SJSA1 (cell line): ENCODE measurements at places on chromosomes 7 and 10. TPM values are rescaled to one million over a fixed set of nuclear protein-coding genes. Genes with fewer than 3 reads are reported as not detected.

DNA sequence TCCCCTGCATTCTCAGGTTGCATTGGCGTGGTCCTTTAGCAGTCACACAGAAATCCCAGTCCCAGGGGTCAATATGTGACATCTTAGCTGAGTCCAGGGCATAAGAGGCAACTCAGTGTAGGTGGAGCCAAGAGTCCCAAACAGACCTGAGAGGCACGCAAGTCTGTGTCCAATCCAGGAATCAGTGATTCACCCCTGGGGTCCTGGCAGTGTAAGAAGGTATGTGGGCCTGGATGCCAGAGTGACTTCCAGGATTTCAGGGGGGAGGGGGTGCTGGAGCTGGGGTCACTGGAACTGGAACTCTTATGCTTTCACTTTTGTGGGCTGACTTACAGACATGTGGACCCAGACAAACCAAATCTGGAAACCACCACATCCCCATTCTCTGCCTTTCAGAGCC lies 26.8 kb downstream of the FRMPD2 start:
- H3K4me1 ChIP-seq, result no peaks in the 10 kb centered on the region
- H3K4me3 ChIP-seq, result no peak overlapping the region
- H3K36me3 ChIP-seq, result no peaks in the 10 kb centered on the region
- no peak for DNase-seq

DNA sequence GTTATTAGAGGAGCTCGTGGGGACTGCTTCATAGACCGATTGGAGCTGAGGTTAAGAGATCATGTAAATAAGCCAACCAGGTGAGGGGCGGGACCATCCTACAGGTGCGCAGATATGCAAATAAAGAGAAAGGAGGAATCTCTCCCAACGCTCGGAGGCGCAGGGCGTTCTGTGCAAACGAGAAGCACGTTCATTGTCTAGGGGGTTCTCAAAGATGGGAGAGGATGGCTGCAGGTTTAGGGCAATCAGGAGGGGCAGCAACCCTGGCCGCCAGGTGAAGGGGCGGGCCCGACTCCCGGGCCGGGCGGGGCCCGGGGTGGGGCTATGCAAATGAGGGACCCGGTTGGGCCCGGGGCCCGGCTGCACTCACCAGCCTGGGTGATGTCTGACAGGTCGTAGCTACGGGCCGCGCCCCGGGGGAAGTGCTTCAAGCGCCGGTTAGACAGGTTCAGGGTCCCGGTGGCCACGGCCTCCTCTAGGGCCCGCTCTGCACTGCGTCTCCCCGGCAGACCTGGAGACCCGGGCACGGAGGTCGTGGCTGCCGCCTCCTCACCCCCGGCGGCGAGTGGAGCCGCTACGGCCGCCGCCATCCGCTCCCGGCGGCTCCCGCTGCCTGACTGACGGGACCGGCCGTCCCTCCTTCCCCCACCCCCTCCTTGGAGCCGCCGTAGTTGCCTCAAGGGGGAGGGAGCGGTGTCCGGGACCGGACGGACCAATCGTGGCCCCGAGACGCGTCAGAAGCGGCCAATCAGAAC lies at the start of gene LRCH4:
Gene LRCH4 (minus strand): TSS at position 619 of the 755 bp plus-strand sequence. CDS start 29 bp downstream, at position 590.
- peaks cover 10% of the 10 kb centered on the region for H3K4me1 ChIP-seq
- H3K27ac ChIP-seq, result peak within 1 kb of the TSS; percentile 74
- peak within 1 kb of the TSS; percentile 83 for H3K4me3 ChIP-seq
- peaks cover 34% of the 10 kb centered on the region for H3K36me3 ChIP-seq
- no peak for DNase-seq

- no peaks in the 10 kb centered on the region for H3K36me3 ChIP-seq
- H3K27me3 ChIP-seq, result no peaks in the 10 kb centered on the region
- no peak for DNase-seq
- no peak overlapping the region for H3K27ac ChIP-seq
- no peak overlapping the region for H3K4me3 ChIP-seq
Measured at GRCh38 chr7:67842571-67842970, 845.9 kb downstream of the TYW1 start.

DNA sequence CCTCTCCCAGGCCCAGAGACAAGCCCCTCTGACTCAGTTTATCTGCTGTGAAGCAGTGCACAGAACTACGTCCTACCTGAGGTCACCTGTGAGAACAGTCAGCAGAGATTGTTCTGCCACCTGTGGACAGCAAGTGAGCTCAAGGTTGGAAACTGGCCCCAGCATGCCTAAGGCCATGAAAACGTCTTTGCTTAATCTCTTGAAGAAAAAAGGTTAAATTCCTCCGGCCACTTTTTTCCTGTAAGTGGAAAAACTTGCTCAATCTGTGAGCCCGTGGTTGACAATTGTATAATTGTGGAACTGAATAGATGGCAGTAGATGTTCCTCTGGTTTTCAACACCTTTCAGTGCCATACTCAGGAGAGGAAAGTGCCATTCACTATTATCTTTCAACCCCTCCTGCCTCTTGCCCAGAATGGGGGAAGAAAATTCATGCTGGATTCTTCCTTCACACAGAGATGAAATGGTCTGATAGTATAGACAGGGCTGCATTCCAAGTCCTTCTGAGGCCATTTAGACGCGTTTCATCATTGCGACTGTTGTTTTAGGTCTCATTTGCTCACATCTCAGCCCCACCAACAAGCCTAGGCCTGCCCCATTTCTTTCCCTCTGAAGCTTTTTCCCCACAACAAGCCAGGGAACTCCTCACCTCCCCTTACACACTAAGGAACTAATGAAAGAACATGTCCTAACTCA lies 292.9 kb downstream of the FZD1 start:
- H3K36me3 ChIP-seq, result no peaks in the 10 kb centered on the region
- H3K27me3 ChIP-seq, result no peaks in the 10 kb centered on the region
- no peak for DNase-seq
- H3K4me1 ChIP-seq, result peaks cover 30% of the 10 kb centered on the region

- H3K27me3 ChIP-seq, result no peaks in the 10 kb centered on the region
- H3K36me3 ChIP-seq, result peaks cover 45% of the 10 kb centered on the region
- peak; percentile 64 for DNase-seq
- H3K4me3 ChIP-seq, result peak within 1 kb of the TSS; percentile 100
- peak within 1 kb of the TSS; percentile 78 for H3K27ac ChIP-seq
Measured at GRCh38 chr7:98878365-98879197, at the start of gene TRRAP. Gene TRRAP, plus strand, starts transcription at chr7:98878532. Its CDS starts 2,619 bp downstream, at chr7:98881151.

- H3K27me3 ChIP-seq, result no peaks in the 10 kb centered on the region
- no peak for DNase-seq
- H3K27ac ChIP-seq, result no peak overlapping the region
Measured at GRCh38 chr10:97683556-97684367, 3.3 kb downstream of the AVPI1 start.

DNA sequence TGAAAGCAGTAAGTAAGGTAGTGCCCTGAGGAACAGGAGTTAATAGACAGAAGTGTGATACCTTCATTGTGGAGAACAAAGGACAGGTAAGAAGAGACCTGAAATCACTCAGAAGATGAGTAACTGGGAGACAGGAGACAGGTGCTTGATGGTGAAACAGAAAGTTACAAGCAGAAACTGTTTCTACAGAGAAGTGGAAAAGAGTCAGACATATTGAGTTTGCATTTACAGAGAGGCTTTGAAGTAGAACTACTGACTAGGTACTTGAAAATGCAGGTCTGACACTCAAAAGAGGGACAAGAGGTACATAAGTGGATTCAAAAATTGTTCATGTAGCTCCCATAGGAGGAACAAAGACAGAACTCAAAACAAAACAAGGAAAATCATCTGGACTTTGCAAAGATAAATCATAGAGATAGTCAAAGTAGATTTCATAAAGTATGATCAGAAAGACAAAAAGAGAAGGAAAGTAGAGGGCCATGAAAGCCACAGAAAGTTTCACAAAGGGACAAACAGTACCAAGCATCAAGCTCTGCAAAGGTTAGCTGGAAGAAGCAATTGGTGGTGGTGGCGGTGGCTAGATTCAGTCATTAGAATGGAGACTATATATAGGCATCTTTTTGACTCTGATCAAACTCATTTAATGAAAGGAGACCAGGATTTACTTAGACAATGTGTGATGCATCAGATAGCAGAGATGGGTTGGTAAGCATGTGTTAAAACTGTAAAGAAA lies 198.4 kb downstream of the PCLO start:
- H3K4me3 ChIP-seq, result no peak overlapping the region
- no peaks in the 10 kb centered on the region for H3K27me3 ChIP-seq
- DNase-seq, result no peak
- no peaks in the 10 kb centered on the region for H3K36me3 ChIP-seq
- no peaks in the 10 kb centered on the region for H3K4me1 ChIP-seq

DNA sequence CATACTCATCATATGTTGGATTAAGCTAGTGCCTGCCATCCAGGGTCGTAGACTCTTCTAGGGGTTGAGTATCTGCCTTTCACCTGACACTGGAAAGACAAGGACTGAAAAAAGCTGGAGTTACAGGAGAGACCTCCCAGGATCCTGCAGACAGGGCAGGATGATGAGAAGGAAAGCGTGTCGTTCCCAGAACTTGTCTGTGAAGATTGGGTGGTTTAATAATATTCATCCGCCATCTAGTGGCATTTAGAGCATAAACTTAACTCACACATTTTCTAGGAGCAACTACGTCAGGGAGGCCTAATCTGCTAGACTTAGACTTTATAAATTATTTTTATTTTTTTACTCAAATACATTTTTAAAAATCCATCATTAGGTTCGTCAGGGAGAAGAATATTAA lies 59.6 kb downstream of the ADRB1 start:
- no peak overlapping the region for H3K27ac ChIP-seq
- H3K4me1 ChIP-seq, result peaks cover 14% of the 10 kb centered on the region
- peak; percentile 52 for DNase-seq
- H3K36me3 ChIP-seq, result no peaks in the 10 kb centered on the region
- H3K27me3 ChIP-seq, result no peaks in the 10 kb centered on the region

- no peak overlapping the region for H3K27ac ChIP-seq
- no peaks in the 10 kb centered on the region for H3K27me3 ChIP-seq
- DNase-seq, result no peak
- peaks cover 13% of the 10 kb centered on the region for H3K4me1 ChIP-seq
- H3K4me3 ChIP-seq, result no peak overlapping the region
Measured at GRCh38 chr7:126723966-126724544, 528.7 kb downstream of the GRM8 start.

- H3K27ac ChIP-seq, result no peak overlapping the region
- H3K36me3 ChIP-seq, result no peaks in the 10 kb centered on the region
- H3K27me3 ChIP-seq, result no peaks in the 10 kb centered on the region
- no peak overlapping the region for H3K4me3 ChIP-seq
Measured at GRCh38 chr7:18962031-18962430, 155.4 kb downstream of the TWIST1 start.

DNA sequence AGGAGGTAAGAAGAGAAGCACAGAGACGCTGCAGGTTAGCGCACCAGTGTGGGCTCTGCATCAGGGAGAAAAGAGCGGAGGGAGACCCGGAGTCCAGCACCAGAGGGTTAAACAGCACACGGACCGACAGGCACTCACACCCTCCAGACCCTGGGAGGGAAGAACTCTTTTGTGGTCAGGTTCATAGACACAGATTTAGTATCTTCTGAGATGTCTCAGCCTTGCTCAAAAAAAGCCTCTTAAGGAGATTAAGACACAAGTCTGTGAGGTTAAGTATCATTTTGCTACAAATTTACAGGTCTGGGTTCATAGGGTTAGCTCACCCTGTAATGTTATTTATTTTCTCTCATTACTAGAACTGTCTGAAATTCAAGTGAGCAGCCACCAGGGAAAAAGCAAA lies 16.8 kb upstream of the NDST2 start:
- H3K27ac ChIP-seq, result no peak overlapping the region
- peaks cover 14% of the 10 kb centered on the region for H3K4me1 ChIP-seq
- H3K27me3 ChIP-seq, result no peaks in the 10 kb centered on the region

GRCh38 chr7:155653803-155654202 lies 9.3 kb downstream of the RBM33 start:
- no peak overlapping the region for H3K4me3 ChIP-seq
- H3K27me3 ChIP-seq, result no peaks in the 10 kb centered on the region
- 0 out of 2 replicates have a peak overlapping the region, but pooled peaks have one; percentile 15 for H3K27ac ChIP-seq
- peaks cover 16% of the 10 kb centered on the region; the same call in 1 of the 2 replicates for H3K4me1 ChIP-seq
- peaks cover 14% of the 10 kb centered on the region for H3K36me3 ChIP-seq

DNA sequence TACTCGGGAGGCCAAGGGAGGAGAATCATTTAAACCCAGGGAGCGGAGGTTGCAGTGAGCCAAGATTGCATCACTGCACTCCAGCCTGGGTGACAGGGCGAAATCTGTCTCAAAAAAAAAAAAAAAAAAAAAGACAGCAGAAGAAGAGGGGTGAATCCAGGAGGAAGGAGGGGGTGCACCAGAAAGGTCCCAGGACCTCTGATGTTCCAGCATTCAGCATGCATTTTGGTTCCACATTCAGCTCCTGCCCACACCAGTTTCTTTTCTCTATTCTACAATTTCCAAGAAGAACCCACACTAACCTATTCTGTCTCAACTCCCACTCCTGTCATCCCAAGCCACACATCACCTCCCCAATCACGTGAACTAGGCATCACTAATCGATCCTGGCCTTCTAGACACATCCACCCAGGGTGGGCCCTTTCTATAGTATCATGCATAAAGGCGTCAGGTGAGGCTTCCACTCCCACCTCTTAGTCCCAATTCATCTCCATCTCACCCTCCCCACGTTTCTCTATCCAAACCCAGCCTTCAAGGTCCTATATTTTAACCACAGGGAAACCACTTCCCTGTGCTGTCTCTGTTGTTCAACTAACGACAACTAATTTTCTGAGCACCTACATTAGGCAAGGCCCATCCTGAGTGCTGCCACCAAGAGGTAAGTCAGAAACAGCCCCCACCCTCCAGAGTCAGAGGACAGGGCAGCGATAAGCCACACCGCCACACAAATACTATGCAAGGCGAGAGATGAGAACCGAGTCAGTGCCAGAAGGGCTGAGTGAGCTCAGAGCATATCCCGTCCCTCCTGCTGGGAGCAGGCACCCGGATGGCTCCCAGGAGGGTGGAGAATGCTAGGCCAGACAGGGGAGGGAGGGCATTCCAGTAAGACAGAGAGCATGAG lies 2.2 kb downstream of the ANXA11 start:
- H3K36me3 ChIP-seq, result peaks cover 25% of the 10 kb centered on the region
- DNase-seq, result peak; percentile 60
- peak overlapping the region; percentile 97; the same call in 1 of the 2 replicates for H3K4me3 ChIP-seq
- no peaks in the 10 kb centered on the region for H3K27me3 ChIP-seq
- no peak overlapping the region for H3K27ac ChIP-seq

DNA sequence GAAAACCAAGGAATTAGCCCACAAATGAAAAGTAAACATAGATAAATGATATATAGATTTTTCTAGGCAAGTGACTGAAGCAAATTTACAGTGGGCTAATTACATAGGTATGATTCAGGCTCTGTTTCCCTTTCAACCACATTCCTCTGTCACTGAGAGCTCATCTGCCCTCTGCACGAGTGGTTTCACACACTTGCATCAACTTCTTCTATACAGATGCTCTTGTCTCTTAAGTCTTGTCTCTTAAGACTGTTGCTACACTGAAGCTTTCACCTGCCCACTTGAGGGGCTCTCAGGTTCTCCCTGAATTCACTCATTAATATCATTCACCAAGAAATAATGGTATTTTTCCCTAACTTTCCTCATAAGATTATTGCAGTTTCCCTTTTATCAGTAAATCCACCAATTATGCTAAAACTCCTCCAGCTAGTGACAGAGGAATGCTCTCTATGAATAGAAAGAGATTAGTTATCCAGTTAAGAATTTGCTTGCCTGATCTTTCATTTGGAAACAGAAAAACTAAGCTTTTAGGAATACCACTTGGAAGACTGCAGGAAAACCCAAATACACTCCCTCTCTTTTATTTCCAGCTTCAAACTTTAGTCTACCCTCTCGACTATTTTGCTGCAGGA lies 95.7 kb downstream of the ELAPOR2 start:
- no peak overlapping the region for H3K27ac ChIP-seq
- no peaks in the 10 kb centered on the region for H3K27me3 ChIP-seq
- H3K36me3 ChIP-seq, result no peaks in the 10 kb centered on the region
- H3K4me3 ChIP-seq, result no peak overlapping the region
- no peaks in the 10 kb centered on the region for H3K4me1 ChIP-seq

Gene SPDYE11
- total RNA-seq, result not detected in 2 replicates

Gene EBLN1
- not detected in 2 replicates for total RNA-seq

Gene TMEM176A
- not detected in 2 replicates for total RNA-seq

Gene PNLIP
- total RNA-seq, result not detected in 2 replicates

Gene UTF1
- not detected in 2 replicates for total RNA-seq

Gene UCMA
- not detected in 2 replicates for total RNA-seq

Gene GIMAP7
- total RNA-seq, result not detected in 2 replicates

Gene OR2A1
- total RNA-seq, result not detected in 2 replicates

Gene GNAT3
- not detected in 2 replicates for total RNA-seq

Gene SPDYE8
- total RNA-seq, result 0.24 TPM in 1 of 2 replicates, not detected in the other

Gene RNF133
- total RNA-seq, result 0.63 and 1.1 TPM in 2 replicates

Gene CNPY1
- not detected in 2 replicates for total RNA-seq
